ENCODE measurements at places on chromosomes 7 and 10.

- H3K27me3 ChIP-seq, result no peaks in the 10 kb centered on the region
- H3K4me1 ChIP-seq, result peaks cover 2% of the 10 kb centered on the region
- no peak overlapping the region for H3K4me3 ChIP-seq
Observed at GRCh38 chr10:80718024-80718423, 180.3 kb downstream of the SH2D4B start.

- H3K27me3 ChIP-seq, result no peaks in the 10 kb centered on the region
- H3K4me1 ChIP-seq, result no peaks in the 10 kb centered on the region
- no peak overlapping the region for H3K27ac ChIP-seq
- no peaks in the 10 kb centered on the region for H3K36me3 ChIP-seq
Observed at GRCh38 chr7:6536262-6537260, 14.7 kb downstream of the GRID2IP start.

DNA sequence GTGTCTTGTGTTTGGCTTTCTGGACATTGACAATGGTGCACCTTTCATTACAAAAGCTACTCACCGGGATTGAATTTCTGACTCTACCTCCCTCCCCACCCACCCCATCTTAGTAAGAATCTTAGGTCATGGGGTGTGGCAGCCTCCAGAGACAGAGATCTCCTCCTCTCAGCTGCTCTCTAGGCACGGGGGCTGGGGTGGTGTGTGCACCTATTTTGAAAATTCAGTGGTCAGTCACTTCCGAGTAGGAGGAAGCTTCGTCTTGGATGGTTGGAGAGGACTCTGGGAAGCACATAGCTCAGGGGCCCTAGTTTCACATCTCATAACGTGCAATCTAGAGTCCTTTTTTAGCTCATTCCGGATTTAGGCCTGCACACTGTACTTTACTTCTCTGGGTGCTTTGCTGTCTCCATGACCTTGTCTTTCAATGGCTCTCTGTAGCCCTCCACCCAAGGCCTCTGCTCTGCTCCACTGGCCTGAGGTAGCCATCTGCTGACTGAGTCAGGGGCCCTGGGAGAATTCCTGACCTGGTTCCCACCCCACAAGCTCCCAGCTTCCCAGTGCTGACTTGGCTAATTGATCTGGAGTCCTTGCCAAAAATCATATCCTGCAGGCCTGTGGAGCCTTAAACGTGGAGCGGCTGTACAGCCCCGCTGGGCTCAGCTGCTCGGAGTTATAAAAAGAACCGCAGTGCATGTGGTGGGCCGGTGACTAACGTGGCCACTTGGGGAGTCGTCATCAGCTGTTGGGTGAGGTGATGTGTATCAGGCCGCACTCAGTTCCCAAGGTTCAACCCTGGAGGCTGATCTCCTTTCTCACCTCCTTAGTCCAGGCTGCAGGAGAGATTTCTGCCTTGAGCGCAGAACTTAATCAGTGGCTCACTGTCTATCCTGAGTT, 19.3 kb upstream of the ADAMTS14 start:
- H3K27me3 ChIP-seq, result no peaks in the 10 kb centered on the region
- H3K36me3 ChIP-seq, result no peaks in the 10 kb centered on the region
- no peak for DNase-seq
- H3K4me3 ChIP-seq, result no peak overlapping the region
- H3K4me1 ChIP-seq, result no peaks in the 10 kb centered on the region
- H3K27ac ChIP-seq, result no peak overlapping the region

DNA sequence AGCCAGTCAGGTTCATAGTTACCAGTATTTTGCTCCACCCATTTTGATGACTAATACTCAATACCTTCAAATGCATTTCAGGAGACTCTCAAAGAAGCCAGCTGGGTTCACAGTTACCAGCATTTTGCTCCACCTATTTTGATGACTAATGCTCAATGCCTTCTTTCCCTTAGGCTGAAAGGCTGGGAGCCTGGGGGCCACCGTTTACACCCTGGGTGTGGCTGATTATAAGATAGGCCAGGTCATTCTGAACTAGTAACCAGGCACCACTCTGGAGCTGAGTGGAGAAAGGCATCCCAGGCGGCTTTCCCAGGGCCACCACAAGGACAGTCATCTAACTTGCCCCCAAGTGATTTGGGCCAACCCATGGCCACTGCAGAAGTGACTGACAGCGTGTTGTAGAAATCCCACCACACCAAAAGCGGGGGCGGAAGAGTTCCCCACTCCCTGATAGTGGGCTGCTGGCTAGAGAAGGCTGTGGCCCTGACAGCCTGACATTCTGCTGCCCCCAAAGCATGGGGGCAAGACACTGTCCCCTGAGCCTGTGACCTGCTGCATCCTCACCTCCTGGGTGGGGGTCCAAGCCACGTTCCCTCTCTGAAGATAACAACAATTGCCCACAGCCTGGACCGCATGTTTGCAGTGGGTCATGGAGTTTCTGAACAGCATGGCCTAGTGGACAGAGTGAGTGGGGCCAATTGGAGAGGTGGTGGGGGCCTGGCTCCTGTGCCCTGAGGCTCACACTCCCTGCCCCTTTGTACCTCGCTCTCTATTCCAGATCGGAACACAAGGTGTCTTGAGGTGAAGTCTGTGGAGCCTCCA, 23.0 kb upstream of the ZNF488 start:
- H3K36me3 ChIP-seq, result no peaks in the 10 kb centered on the region
- H3K27me3 ChIP-seq, result no peaks in the 10 kb centered on the region
- H3K4me3 ChIP-seq, result no peak overlapping the region
- H3K27ac ChIP-seq, result peak overlapping the region; percentile 8
- DNase-seq, result peak; percentile 97

- peak; percentile 94 for DNase-seq
- no peak overlapping the region for H3K4me3 ChIP-seq
Observed at GRCh38 chr7:42212541-42213090, 24.4 kb downstream of the GLI3 start.

DNA sequence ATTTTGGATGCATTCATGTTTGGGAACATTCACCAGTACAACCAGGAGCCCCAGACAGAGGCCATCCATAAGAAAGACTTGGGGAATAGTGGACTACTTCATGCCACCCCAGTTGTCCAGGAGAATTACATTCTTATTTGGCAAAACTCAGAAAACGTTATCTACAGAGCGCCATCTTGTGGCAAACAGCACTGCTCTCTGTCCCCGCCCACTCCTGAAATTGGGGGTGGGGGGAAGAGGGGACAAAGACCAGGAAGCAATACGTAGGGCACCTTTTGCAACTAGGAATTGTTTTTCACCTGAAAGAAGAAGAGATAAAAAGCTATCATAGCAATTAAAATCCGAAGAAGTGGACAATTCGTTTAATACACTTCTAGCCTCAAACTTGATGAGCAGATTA, 134.6 kb upstream of the MGMT start:
- H3K4me1 ChIP-seq, result no peaks in the 10 kb centered on the region
- H3K27ac ChIP-seq, result no peak overlapping the region
- peak; percentile 82 for DNase-seq

DNA sequence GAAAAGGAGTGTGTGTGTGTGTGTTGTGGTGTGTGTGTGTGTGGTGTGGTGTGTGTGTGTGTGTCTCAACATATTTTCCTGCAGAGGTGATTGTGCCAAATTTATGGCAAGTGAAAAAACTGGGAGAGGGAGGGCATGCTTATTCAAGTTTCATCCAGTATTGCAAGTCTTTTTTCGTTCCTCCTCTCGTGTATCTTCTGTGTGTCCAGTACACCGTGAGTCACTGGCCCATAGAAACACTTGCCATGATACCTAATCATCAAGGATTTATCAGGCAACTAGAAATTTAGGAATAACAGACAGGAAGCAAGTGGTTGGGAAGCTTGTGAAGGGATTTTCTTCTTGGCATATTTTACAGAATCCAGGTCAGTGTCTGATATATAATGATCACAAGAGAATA, 820.5 kb downstream of the GATA3 start:
- no peaks in the 10 kb centered on the region for H3K27me3 ChIP-seq
- no peak overlapping the region for H3K4me3 ChIP-seq
- DNase-seq, result no peak
- H3K36me3 ChIP-seq, result no peaks in the 10 kb centered on the region
- H3K4me1 ChIP-seq, result no peaks in the 10 kb centered on the region

- no peak overlapping the region for H3K4me3 ChIP-seq
- H3K27me3 ChIP-seq, result no peaks in the 10 kb centered on the region
- H3K27ac ChIP-seq, result peak overlapping the region; percentile 14
- peaks cover 6% of the 10 kb centered on the region for H3K4me1 ChIP-seq
- no peaks in the 10 kb centered on the region for H3K36me3 ChIP-seq
- DNase-seq, result no peak
Observed at GRCh38 chr7:20113427-20114027, 103.7 kb downstream of the MACC1 start.

DNA sequence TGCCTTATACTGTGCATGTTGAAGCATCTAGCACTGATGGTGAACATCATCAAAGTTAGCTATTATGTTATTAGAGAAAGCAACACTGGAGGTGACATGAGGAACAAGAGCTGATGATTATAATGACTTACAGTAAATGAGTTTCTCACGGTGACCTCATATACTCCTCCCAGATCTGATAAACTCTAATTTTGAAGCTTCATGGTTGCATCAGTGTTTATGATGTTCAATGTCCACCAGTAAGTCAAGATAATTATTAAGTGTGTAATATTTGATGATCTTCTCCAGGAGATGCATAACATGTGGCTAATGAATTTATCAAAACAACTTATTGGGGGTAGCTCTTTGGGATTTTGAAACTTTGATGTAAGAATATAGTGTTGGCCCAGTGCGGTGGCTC, 27.5 kb downstream of the MGAM2 start:
- H3K36me3 ChIP-seq, result no peaks in the 10 kb centered on the region
- no peak for DNase-seq
- no peaks in the 10 kb centered on the region for H3K4me1 ChIP-seq

GRCh38 chr10:77090381-77091356, 546.9 kb downstream of the KCNMA1 start:
- H3K27me3 ChIP-seq, result no peaks in the 10 kb centered on the region
- no peaks in the 10 kb centered on the region for H3K36me3 ChIP-seq
- no peak overlapping the region for H3K27ac ChIP-seq
- no peak overlapping the region for H3K4me3 ChIP-seq

GRCh38 chr10:121519901-121520493, 78.2 kb downstream of the FGFR2 start:
- H3K36me3 ChIP-seq, result no peaks in the 10 kb centered on the region
- no peaks in the 10 kb centered on the region for H3K27me3 ChIP-seq
- peaks cover 5% of the 10 kb centered on the region for H3K4me1 ChIP-seq
- H3K27ac ChIP-seq, result no peak overlapping the region
- H3K4me3 ChIP-seq, result no peak overlapping the region

DNA sequence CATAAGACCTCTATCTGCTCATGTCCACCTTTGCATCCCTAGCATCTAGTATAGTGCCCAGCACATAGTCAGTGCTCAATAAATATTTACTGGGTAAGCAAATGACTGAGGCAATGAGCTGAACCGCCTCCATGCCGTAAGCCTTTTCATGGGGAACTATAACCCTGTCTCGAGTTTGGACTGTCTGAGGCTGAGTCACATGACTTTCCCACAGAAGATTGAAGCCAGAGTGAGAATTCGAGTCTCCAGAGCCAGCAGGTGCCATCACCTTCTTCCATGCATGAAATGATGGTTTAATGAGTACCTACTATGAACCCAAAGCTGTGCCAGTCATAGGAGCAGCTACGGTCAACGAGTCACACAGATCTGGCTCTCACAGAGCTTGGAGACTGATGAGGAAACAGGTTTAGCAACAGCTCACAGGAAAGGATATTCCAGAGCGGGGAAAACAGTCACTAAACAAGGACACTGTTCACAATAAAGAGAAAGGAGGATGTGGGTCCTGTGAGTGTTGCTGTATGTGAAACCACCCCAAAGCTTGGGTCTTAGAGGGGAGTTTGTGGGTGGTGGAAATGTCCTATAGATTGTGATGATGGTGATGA, 75.2 kb downstream of the TEX36 start:
- DNase-seq, result no peak
- no peak overlapping the region for H3K27ac ChIP-seq
- no peak overlapping the region for H3K4me3 ChIP-seq

DNA sequence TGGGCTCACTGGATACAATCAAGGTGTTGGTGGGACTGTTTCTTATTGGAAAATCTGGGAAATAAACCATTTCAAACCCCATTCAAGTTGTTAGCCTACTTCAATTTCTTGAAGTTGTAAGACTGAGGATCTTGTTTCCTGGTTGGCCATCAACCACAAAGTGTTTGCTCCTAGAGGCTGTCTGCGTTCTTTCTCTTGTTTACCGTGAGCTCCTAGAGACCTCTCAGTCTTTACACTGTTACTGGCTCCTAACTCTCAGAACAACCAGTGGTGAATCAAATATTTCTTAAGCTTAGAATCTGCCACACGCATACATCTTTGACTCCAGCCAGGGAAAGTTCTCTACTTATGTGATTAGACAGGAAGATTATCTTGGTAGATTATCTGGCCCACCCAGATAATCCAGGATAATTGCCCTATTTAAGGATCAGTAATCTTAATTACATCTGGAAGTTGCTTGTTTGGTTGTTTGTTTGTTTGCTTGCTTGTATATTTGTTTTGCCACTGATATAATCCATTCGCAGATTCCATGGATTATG, 798.7 kb downstream of the IPMK start:
- H3K27me3 ChIP-seq, result no peaks in the 10 kb centered on the region
- DNase-seq, result peak; percentile 71
- H3K4me1 ChIP-seq, result no peaks in the 10 kb centered on the region
- no peak overlapping the region for H3K4me3 ChIP-seq

DNA sequence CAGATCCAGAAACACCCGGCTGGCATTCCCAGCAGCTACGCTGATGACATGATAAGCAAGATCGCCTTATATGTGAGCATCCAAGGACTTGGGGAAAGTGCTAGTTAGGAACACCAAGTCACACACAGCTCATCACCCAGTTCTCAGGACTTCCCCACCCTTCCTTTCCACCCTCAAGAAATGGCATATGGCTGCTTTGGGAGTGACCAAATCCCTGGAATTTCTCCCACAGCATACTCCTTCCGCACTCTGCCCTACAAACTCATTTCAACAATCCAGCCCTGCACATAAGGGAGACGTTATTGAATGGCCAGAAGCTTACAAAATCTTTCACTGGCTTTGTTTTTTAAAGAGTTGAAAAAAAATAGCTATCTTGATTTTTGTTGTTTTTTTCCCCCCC, 4.2 kb downstream of the ITIH5 start:
- H3K27ac ChIP-seq, result no peak overlapping the region
- no peak for DNase-seq
- no peak overlapping the region for H3K4me3 ChIP-seq

GRCh38 chr7:154644366-154644765, 358.6 kb downstream of the PAXIP1 start:
- no peaks in the 10 kb centered on the region for H3K4me1 ChIP-seq
- H3K4me3 ChIP-seq, result no peak overlapping the region
- no peak overlapping the region for H3K27ac ChIP-seq
- no peak for DNase-seq
- H3K36me3 ChIP-seq, result no peaks in the 10 kb centered on the region
